Head of caudate nucleus (tissue), 42 donors: ENCODE measurements at places on chromosomes 2 and 18.

DNA sequence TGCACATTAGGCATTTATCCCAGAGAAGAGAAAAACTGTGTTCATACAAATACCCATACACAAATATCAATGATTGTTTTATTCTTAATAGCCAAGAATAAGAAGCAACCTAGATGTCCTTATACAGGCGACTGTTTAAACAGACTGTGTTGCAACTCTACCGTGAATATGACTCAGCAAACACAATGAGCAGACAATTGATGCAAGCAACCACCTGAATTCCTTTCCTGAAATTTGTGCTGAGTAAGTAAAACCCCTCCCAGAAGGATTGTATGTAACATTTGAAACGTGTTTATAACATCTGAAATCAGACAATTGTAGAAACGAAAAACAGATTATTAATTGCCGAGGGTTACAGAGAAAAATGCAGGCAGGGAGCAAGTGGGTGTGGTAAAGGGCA is 621.9 kb upstream of the SOX11 start:
- DNase-seq = no peak

GRCh38 chr2:142038826-142039225 is 92.0 kb downstream of the LRP1B start:
- no peak for DNase-seq

DNA sequence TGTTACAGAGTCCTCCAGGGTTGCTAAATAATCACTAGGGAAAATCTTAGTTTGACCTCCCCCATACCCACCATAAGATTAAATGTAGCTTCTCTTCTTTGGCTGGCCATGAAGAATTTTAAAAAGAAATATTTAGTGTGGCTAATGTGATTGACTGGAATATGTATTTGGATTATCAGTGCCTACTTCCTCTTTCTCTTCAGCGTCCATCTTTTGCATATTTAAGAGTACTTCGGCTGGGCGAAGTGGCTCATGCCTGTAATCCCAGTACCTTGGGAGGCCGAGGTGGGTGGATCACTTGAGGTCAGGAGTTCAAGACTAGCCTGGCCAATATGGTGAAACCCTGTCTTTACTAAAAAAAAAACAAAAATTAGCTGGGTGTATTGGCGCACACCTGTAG is 28.8 kb downstream of the ADAM23 start:
- no peak for DNase-seq

GRCh38 chr2:160970052-160970965 is 189.9 kb upstream of the TANK start:
- no peak for DNase-seq

DNA sequence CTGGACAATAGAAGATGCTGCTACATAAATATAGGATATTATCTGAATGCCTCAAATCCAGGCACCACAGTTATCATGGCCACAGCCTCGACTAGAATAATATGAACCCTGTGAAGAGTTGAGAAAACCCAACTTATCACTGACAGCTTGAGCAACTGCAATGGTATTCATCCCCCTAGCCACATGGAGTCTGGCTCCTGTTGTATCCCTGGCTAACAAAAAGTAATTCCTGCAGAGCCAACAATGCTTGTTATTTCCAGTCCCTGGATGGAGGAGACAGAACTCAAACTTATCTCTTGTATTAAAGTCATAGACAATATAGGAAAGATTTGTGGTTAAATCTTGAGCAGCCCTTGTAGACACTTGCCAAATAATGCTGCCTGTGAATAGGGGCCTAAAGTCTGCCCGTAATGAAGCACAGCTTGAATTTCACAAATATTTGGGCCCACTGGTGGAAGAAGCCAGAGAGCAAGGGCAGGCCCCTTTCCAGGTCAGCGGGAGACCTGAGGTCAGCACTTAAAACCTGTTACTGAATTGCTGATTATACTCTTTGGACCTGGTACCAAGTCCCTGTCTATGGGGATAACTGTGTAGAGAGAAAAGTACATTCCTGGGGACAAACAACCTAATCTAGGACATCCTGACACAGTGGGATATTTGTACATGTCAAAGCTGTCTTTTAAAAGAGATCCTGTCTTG is 28.4 kb upstream of the SUCLG1 start:
- no peak for DNase-seq

DNA sequence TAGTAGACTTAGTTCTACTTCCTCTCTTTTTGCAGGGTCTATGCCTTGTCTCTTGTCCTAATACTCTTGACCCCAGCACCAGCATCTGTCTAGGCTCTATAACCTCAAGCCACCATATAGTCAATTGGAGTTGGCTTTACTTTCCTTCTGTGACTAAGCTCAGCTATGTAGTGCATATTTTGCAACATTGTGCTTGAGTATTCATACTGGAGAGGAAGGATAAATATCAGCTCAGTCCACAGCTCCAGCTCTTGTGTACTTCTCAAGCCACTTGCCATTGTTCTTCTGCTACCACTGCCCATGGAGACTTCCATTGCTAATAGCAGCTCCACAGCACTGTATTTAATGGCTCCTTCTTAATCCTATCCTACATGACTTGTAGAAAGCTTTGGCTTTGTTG is 35.5 kb upstream of the CD28 start:
- no peak for DNase-seq

- DNase-seq = no peak
Measured at GRCh38 chr2:135768863-135769262, 27.2 kb downstream of the UBXN4 start.

DNA sequence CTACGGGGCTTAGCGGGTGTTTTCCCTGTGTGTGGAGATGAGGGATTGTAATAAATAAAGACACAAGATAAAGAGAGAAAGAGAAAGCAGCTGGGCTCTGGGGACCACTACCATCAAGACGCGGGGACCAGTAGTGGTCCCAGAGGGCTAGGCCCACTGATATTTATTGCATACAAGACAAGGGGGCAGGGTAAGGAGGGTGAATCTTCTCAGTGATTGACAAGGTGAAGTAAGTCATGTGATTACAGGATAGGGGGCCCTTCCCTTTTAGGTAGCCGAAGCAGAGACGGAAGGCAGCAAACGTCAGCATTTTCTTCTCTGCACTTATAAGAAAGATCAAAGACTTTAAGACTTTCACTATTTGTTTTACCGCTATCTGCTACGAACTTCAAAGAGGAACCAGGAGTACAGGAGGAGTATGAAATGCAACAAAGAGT is 4.5 kb upstream of the GAL3ST2 start:
- no peak for DNase-seq

DNA sequence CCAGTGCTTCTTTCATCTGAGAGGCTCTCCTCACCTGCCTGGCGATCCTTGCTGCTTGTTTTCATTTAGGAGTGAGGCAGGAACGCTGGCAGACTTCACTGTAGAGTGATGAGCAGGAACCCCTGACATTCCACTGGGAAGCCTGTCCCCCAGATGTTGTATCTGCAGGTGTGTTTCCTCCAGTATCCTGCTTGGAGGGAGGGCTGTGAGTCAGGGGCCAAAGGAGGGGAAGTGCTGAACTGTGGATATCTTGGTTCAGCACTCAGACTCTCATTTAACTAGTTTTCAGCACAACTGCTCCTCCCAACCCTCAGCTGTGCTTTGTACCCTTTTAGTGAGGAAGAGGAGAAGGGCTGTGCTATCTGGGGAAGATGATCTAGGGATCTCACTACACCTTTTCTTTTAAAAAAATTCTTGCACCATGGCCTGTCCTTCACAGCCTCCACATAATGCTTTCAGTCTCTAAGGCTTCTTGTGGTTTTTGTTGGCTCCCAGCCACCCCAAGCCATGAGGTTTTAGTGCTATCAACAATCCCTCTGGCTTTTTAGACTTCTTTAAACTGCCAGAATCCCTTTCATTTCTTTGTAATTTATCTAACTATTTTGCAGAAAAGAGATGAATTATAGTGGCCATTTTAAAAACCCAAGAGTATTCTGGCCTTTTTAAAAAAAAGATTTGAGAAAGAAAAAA is 11.2 kb downstream of the ANKAR start:
- DNase-seq = no peak

DNA sequence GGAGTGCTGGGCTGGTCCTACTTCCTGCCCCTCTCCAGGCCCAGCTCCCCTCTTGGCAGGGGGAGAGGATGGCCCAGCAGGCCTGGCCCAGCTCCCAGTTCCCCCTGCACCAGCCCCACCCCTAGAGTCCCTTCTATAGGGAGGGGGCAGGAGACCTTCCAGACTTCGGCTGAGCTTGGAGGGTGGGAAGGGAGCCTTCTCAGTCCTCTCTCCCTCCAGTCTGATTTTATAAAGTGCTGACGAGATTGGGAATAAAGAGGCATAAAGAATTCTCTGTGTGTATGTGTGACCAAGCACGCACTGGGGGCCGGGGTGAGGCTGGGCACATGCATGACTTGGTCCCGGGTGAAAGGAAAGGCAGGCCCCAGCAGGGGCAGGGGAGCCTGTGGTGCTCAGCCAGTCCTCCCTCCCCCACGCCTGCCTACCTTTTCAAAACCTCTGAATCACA is 5.1 kb downstream of the CHPF start:
- DNase-seq = no peak

DNA sequence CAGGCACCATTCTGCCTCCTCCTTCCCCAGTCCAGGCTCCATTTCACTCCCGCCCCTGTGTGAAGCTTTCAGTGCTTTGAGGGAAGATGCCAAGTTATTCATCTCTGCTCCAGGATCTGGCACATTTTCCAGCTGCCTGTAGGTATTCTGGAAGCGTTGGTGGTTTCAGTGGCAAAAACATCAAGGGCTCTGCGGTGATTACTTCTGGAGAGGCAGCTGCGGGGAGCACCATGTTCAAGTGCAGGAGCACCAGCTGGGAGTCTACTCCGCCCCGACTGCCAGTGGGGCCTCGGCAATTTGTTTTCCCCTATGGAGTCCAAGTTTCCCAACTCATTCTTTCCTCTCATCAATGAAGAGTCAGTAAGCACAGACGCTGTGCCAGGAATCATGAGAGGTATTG is 211.7 kb downstream of the CLIP4 start:
- no peak for DNase-seq

GRCh38 chr2:204899983-204900382 is 354.7 kb downstream of the PARD3B start:
- DNase-seq = no peak

DNA sequence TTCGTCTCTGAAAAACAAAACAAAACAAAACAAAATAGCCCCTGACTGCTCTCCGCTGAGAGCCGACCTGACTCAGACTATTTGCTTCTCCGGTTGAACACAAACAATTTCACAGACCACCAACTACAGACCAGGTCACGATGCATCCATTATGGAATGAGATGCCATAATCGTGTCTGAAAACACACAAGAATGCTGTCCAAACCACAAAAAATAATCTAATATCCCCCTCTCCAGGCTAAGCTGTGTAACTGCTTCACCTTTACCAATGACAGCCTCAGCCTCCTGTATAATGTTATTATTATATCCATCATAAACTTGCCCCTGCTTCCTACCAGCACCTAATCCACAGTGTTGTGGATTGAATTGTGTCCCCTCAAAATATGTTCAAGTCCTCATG is 114.7 kb downstream of the DNAH6 start:
- no peak for DNase-seq

DNA sequence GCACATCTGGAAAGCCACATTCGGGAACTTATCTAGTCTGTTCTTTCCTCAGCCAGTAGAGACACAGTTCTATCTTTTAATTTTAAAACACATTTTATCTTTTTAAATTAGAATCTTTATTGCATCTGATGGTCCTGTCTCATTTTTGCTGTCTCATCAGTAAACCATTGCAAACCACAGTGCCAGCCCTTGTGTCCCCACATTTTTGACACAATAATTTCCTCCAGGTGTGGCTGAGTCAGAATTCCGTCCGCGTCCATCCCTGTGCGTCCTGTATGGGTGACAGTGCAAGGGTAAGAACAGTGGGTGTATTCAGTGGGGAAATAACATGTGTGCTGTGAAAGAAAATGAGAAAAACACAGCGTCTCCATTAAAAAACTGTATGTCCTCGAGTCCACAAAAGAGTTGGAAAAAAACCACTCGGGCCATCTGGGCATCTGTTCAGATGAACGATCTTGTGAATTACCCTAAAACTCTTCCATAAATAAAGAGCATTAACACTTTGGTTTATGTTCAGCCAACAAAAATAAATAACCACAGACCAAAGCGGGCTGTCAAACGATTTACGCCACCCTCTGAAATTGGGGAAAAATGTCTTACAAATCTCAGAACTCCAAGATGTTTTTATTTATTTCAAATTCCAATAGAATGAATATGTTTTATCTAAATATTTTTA is 137.3 kb downstream of the ZNF516 start:
- no peak for DNase-seq

- no peak for DNase-seq
Measured at GRCh38 chr18:37309861-37310260, 255.7 kb downstream of the CELF4 start.

- DNase-seq = no peak
Measured at GRCh38 chr2:159609811-159610549, 6.4 kb downstream of the BAZ2B start.

DNA sequence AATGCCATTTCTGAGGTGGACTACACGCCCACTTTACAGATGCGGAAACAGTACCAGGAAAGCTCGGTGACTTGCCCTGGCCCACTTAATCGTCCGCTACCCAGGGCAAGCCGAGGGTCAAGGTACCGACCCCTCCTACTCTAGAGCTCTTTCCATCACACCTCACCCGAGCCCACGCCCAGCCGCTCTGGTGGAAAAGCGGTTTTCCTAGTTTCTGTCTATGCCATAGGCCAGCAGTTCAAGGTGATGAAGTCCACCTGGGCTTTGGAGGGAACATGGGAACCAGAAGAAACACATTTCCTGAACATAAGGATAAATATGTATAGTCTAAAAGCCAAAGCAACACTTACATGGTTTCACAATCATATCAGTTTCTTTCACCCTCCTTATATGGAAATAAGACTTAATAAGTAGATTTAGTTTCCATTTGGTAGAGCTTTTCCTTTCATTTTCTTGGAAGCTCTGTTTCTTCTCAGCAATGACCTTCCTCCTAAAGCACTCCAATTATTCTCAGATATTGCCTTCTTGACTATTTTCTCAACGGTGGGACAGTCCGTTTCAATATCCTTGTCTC is 567 bp downstream of the VWA3B start:
- no peak for DNase-seq

GRCh38 chr18:34942276-34942675 is 98.9 kb upstream of the MAPRE2 start:
- DNase-seq = no peak

- DNase-seq = no peak
Measured at GRCh38 chr2:154142480-154142879, 270.8 kb downstream of the GALNT13 start.
